ENCODE measurements at places on chromosomes 7 and 10.

GRCh38 chr10:76723844-76724243 is 913.8 kb downstream of the KCNMA1 start:
- DNase-seq: no peak

DNA sequence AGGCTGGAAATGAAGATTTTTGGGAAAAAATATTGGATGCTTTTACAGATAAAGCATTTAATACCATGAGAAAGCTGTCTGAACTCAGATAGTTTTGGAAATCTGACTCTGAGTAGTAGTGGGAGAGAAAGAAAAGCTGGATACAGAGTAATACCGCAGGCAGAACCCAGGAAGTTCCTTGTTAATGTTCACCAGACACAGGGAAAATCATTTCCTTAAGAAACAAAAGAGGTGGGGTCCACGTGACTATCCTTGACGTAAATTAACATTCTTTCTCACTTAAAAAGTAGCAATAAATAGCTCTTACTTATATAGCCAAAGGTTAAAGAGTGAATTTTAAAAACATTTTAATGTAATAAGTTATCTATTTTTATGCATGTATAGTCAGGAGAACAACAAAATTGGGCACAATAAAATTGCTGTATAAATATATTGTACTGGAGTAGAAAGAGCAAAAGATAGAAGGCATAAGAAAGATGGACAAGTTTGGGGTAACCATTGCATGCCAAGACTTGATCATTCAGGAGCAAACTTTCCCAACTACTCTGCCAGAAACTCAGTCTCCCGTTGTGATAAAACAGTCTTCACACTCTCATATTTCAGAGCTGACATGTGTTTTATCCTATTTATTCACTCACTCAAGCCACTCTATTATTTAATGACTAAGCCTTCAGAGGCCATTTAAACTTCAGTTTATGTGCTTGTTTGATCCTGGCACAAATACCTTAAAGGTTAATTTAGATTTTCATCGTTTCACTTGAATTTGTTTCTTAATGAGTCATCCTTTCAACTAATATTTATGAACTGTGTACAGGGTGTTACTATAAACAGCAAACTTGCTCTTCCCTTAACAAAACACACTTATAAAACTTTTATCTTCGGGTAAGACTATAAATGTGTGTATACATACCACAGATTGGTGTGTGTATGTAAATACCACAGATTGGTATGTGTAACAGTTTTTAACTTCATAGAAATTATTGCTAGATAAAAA is 143.1 kb downstream of the GNAI1 start:
- no peak for DNase-seq

- no peak for DNase-seq
Measured at GRCh38 chr10:85789982-85790789, 576.4 kb downstream of the GRID1 start.

- DNase-seq: no peak
Measured at GRCh38 chr7:29623973-29624372, 60.3 kb downstream of the PRR15 start.

GRCh38 chr10:775245-776075 is 86.0 kb upstream of the DIP2C start:
- DNase-seq: peak; percentile 86
